GM13977 (cell line): ENCODE measurements at places on chromosomes 4 and X.

DNA sequence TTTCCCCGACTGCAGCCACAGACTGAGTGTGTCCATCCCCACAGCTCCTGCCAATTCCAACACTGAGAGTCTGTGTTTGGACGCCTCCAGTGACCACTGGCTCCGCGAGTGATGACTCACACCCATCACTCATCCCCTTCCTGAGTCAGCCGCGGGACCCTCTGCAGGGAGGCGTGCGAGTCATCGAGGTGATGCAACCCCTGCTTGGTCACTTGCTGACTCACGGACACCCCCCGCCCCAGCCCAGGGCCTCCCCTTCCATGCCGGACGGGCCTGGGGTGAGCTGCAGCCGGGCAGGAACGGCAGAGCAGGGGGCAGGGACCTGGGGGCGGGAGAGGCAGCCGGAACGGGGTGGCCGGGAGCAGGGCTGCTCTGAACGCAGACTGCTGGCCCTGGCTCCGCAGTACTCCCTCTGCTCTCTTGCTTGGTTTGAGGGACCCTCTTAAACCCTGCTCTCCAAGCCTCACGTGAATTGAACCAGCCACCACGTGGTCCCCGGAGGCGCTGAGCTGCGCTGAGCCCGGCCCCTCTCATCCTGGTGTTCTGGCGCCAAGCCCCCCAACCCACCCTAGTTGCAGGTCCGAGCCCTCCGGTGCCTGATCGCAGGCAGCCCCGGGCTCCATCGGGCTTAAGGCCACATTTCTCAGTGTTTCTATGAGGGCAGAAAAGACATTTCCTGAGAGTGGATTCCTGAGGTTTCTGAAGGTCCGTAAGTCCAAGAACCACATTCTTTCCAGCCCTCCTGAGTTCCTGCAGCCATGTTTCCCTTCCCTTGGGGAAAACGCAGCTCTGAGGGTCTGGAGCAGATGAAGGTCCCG, 32.4 kb downstream of the FGFRL1 start:
- DNase-seq = no peak

GRCh38 chr4:57148831-57149505, 38.8 kb upstream of the IGFBP7 start:
- DNase-seq = no peak

DNA sequence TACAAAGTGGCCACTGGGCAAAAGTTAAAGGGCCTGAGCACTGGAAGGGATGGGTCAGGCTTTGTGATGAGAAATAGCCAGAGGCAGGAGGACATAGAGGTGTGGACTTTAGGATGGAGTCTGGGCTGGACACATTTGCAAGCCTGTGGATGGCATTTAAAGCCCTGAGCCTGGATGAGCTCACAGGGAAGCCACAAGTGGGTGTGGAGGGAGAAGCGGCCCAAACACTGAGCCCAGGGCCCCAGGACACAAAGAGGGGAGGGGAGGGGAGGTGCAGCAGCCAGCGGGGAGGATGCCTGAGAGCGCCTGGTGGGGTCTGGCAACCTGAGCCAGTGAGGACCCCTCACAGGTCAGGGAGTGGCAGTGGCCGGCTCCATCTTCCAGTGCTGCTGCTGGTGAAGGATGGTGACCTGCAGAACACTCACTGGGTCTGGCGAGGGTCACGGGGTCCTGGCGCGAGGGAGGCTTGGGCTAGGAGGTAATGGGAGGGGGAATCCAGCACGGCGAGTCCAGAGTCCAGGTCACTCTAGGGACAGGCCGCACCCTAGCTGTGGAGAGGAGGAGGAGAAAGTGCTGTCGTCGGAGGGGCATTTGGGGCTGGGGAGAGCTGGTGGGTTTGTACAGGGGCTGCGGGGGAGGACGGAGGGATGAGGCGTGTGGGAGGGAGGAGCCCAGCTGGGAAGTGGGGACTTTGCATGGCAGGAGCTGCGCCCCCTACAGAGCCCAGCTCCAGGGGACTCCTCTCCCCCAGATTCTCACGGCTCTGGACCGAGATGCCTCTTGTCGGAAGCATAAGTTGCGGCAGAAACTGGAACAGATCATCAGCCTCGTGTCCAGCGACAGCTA, 7.0 kb downstream of the LAGE3 start:
- no peak for DNase-seq

DNA sequence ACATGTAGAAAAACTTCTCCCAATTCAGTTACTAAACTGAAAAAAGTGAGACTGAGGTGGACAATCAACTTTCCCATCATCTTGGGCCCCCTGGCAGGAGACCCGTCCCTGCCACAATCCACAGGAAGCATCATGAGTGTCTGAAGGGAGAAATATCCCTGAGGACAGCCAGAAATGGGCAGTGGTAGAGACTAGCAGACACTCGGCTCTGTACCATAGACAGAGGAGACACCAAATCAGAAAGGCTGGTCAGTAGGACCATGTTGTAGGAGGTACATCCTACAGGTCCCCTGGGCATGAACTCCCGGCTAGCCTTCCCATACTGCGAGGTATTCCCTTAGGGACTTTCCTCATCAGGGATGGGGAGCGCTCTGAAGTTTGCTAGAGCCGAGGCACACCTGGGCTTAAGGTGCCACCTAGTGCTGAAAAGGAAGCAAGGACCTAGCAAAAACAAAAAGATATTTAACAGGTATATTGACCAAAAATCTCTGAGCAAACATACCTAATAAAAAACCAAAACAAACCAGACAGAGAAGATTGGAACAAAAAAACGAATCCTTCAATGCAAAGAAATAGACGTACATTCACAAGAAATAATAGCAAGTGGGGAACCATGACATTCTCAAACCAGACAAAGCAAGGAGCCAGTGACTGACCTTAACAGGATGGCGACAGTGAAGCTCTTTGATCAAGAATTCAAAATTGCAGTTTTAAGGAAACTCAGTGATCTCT, 55.6 kb downstream of the HAUS3 start:
- DNase-seq = no peak

DNA sequence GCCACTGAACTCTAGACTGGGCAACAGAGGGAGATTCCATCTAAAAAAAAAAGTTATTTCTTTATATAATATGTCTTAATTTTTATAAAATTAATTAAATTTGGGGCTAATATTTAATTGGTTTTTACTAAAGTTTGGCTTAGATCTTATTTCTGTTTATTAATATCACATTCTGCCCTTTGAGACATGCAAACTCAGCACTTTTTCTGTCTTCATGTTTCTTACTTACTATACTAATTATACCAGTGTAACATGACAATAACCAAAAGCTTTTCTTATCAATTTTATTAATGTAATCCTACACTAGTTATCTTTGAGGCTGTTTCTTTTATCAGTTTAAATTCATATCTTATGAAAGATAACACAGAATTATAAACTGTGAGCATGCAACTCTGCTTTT, 475.9 kb upstream of the GRID2 start:
- no peak for DNase-seq

DNA sequence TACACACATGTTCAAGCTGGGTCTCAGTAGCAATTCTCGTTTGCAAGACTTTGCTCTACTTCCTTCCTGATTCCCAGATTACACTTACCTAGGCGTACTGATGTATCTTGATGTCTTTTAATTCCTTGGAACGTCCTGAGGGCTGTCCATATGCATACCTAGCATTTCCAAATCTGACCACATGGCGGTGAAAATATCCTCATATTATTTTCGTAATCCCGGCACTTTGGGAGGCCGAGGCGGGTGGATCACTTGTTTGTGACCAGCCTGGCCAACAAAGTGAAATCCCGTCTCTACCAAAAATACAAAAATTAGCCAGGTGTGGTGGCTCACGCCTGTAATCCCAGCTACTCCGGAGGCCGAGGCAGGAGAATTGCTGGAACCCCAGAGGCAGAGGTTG, 1786.3 kb upstream of the TENM3 start:
- DNase-seq = no peak

- DNase-seq = no peak
Measured at GRCh38 chrX:153606503-153606902, 7.6 kb upstream of the CCNQ start.

DNA sequence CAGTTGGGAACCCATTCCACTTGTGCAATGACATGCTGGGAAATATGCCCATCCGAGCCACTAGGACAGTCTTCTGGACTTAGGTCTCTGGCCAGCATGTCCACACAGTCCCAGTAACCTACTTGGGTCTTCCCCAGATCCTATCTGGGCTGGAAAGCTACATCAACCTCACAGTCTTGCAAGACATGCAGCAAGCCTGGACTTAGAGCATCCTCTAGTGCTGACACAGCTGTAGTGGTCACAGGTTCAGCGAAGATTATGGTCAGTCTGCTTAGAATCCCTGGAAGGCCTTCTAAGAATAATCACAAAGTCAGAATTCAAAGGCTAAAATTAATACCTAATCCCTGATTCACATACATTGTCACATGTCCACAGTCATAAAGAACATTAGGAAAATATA, 842.7 kb downstream of the STPG2 start:
- DNase-seq = no peak

GRCh38 chr4:31983246-31983645, 1263.1 kb downstream of the PCDH7 start:
- no peak for DNase-seq

- no peak for DNase-seq
Measured at GRCh38 chrX:148024425-148025148, 43.5 kb downstream of the FMR1NB start.

DNA sequence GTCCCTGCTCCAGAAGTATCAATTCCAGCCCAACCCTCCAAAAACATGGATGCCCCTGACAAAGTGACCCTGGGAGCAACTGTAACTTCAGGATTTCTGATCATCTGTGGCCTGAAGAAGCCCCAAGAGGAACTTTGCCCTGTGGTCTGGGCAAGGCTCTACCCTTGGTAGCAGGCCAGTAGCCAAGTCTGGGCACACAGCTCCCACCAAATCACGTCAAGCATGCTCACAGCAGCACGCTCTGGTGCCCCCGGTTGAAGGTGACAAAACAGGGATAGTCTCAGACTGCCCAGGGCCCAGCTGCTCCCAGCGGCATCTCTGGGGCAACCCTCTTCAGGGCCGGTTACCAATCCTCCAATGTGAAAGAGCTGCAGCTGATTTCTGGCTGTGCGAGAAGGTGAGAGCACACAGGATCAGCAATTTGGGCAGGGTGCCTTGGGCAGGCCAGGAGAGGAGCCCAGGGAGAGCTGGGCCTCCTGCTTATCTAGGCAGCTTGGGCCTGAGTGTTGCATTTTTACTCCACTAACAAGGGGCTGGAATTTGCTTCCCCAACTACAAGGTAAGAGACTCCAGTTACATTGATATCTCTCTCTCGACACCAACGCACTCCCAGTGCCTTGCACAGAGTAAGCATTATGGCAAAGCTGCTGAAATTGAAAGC, 418.1 kb downstream of the BCOR start:
- no peak for DNase-seq

DNA sequence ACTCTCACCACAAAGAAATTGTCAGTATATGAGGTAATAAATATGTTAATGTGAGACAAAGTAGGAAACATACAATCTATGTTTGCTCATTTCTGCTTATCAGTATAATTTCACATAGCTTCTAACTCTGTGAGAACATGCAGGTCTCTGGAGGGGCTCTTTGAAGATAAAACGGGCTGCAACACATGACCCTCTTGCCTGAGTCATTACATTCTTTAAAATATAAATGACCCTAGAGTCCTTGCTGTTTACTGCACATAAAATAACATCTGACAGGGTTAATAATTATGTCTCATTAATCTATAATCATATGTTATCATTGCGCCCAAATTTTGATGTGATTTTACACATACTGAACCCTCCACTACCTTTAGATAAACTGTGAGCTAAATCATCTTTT, 681.5 kb downstream of the ARAP2 start:
- DNase-seq = no peak

DNA sequence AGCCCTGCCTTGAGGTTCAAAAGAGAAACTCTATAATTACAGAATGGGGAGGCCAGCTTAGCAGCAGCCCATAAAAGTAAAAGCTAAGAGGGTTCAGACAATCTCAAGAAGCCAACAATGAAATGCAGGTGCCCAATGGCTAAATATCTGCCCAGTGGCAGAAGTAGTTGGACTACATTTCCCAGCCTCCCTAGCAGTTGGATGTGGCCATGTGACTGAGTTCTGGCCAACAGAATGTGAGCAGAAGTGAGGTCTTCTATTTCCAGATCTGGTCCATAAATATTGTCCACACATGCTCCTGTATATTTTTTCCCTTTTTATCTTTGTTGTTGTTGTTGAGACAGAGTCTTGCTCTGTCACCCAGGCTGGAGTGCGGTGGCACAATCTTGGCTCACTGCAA, 127.9 kb upstream of the NHS start:
- DNase-seq = no peak

DNA sequence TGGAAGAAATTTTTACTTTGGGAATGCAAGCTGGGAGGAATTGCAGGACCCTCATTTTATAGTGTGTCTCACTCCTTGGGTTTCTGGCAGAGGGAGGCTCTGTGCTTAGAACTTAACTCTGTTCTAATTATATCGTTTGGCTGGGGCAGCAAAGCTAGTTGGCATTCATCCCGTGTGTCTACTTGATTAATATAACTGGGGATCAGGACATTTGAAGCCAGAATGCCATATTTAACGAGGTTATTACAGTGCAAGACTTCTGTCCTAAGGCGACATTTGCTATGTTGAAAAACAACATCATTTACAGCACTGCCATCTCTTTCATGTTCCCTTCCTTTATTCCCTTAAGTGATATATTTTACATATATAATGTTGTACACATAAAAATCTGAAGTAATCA, 179.1 kb upstream of the TBC1D9 start:
- no peak for DNase-seq

- no peak for DNase-seq
Measured at GRCh38 chrX:78534221-78534620, 124.9 kb downstream of the RTL3 start.

DNA sequence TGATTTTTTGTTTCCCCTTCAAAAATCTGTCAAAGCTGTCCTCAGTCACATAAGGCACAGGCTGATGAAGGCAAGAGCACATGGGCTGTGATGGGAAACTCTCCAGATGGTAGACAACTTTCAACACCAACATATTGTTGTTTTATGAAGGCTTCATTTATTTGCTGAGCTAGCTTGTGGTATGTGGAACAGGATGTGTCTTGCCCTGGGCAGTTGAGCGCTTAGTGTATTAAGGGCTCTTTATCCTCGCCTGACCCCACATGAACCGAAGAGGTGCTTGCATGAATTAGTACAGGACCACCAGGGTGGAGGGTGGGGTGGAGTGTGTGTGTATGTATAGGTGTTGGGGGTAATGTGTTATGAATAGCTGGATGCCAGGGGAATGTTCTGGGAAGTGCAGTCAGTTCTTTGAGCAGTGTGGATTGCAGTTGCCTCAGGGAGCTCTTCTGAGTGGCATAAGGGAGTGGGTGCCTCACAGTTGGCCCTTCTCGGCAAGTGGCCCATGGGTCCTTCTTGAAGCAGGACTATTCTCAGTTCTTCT, 103.1 kb downstream of the PHEX start:
- no peak for DNase-seq

GRCh38 chr4:74845834-74846233, 51.5 kb upstream of the BTC start:
- DNase-seq = no peak
